ENCODE measurements at places on chromosomes 1 and 21. TPM values are rescaled to one million over a fixed set of nuclear protein-coding genes. Genes with fewer than 3 reads are reported as not detected.
A peak's percentile ranks its signal among the peaks of the same experiment; 100 is the strongest.

TRIM63 gene
- total RNA-seq = not detected

CD55 gene
- 126 TPM for total RNA-seq

CLCA4 gene
- not detected for total RNA-seq

GBP6 gene
- total RNA-seq = 0.12 TPM

KRTAP21-2 gene
- total RNA-seq = not detected

AMY1B gene
- total RNA-seq = not detected

KIF14 gene
- total RNA-seq = 17.2 TPM

- DNase-seq = no peak
Measured at GRCh38 chr1:231166398-231166797, 4.5 kb downstream of the TRIM67 start.

GRCh38 chr1:199515261-199515660 lies 512.2 kb upstream of the NR5A2 start:
- DNase-seq = no peak

- peak; percentile 37 for DNase-seq
Measured at GRCh38 chr1:155910621-155911121, 478 bp downstream of the RIT1 start.

- no peak for DNase-seq
Measured at GRCh38 chr1:15627343-15627988, 10.2 kb downstream of the DDI2 start.

DNA sequence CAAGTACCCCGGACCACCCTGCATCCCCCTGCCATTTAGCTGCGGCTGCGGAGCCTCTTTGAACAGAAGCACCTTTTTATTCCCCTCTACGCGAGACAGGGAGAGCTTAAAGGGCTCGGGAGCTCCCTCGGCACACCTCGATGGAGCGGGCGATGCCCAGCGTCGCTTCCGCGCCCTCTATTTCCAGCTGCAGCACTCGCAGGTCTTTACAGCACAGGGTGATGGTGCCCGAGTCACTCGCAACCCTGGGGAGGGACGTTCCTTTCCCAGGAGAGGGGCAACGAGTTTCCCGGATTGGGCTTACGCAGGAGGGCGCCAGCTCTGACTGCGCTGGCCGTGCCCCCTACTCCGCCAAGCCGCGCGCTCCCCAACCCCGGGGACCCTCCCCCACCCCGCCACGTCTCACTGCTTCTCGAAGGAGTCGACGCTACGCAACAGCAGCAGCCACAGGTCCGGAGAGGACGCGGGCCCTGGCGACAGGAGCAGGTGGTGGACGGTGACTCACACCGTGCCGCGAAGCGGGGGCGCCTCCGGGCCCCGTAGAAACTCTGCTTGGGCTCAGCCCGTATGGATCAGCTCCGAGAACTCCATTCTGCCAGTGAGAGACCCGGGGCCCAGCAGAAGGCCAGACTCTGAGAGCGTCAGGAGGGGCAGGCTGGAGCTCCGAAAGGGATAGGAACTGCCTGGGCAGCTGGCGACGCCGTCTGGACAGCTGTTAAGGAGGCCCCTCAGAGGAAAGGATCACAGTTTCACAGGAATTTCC lies 5.8 kb upstream of the FAM167B start:
- DNase-seq = peak; percentile 64

GRCh38 chr1:38872401-38873026 lies 634 bp downstream of the MYCBP start:
- DNase-seq = no peak

DNA sequence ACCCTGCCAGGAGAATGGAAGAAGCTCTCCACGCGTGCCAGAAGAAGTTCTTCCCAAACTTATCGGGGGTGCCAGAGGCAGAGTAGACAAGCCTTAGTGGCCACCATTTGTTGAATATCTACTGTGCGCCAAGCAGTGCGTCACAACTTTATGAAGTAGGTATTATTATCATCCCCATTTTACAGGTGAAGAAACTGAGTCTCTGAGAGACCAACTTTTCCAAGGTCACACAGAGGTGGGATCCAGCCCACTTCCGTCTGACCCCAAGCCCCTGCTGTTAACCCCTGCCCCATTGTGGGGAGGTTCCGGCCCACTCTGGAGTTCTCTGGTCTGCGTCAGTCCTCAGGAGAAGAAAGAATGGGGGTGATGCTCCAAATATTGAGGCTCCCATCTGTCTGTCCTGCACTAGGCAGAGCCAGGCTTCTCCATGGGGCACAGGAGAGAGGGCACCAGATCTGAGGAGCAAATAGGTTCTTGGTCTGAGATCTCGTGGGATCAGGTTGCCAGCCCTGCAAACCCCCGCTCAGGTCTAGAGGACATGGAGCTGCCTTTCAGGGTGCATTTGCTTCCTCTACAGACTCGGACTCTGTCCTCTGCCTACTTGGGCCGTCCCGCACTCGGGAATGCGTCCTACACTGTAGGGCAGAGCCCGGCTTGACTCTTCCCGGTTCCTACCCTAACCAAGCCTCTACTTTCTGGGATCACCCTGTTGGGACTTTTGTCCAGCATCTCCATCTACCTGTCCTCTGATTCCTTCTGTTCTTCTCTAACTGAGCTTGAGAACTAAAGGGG lies 2.1 kb downstream of the CDK18 start:
- no peak for DNase-seq

DNA sequence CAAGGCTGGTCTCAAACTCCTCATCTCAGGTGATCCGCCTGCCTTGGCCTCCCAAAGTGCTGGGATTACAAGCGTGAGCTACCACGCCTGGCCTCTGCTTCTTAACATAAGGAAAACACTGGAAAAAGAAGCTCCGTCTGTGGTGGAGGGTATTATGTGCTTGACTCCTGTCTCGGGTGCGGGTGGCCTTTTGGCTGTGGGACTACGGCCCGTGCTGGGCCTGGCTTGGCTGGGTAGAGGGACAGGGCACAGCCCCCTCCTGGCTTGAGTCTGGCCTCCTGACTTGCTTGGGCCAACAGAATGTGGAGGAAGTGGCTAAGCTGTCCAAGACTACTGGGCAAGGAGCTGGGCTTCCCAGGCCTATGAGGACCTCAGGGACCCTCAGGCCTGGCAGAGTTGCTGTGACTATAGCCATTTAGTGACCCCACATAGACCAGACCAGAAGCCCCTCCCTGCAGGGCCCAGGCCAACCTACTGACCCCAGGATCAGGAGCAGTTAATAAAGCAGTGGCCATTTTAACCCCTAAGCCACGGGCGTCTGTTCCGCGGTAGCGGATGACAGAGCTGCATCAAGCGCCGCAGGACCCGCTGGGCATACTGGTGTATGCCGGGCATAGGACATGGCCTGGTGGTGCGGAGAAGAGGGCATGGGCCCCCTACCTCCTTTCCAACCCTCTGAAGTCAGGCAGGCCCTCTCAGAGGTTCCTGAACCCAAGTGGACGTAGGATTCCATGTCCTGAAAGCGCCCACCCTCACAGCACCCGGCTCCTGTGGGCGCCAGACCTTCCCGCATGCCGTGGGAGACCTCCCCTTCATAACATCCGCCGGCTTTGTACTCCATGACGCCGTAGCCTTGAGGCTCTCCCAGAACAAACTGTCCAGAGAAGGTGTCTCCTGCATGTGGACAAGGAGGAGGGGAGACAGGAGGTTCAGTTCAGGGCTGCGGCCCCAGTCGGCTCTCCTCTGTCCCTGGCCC lies 4.4 kb downstream of the MORN1 start:
- no peak for DNase-seq

DNA sequence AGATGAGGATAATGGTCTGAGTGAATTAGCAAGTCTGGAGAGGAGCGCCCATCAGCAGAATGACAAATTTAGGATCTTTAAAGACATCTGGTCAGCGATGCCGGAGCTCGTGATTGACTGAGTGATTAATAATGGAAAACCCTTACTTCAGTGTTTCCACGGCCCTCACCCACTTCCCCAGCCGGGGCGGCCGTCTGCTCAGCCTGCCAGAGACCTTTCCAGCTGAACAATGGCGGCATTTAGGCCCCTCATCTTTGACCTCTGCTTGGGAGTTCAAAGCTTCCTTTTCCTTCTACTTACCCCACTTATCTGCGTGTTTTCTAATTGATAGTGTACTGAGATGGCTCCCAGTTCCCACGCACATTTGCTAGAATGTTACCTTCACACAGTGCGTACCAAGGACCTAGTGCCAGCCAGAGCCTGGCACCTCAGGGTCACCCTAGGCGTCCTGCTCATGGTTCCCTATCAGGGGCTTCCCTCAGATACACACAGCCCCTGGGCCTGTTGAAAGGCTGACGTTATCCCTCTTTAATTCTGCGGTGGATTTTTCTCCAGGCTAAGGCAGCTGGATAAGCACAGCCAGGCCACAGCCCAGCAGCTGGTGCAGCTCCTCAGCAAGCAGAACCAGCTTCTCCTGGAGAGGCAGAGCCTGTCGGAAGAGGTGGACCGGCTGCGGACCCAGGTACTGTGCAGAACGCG lies 232.8 kb downstream of the SDCCAG8 start:
- no peak for DNase-seq

DNA sequence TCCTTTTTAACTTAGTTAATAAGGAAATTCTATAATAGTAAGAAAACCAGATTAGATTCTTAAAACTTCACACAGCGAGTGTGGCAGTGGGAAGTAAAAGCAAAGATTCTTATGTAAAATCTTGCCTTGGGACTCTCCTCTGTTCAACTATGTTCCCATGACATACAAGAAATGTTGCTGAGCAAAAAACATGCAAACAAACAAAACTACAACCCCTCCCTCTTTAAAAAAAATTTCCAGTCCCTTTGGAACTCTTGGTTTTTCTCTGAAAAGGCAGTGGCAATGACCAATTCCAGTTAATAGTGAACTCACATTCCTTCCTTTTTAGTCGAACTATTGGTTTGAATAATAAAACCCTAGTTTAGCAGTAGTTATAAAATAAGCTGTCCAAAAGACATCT lies 453.1 kb upstream of the ZRANB2 start:
- DNase-seq = no peak

GRCh38 chr21:14356746-14357145 lies 26.2 kb downstream of the HSPA13 start:
- no peak for DNase-seq

- no peak for DNase-seq
Measured at GRCh38 chr1:66575739-66576138, 41.8 kb downstream of the SGIP1 start.

- no peak for DNase-seq
Measured at GRCh38 chr1:226094451-226094850, 31.9 kb downstream of the H3-3A start.

DNA sequence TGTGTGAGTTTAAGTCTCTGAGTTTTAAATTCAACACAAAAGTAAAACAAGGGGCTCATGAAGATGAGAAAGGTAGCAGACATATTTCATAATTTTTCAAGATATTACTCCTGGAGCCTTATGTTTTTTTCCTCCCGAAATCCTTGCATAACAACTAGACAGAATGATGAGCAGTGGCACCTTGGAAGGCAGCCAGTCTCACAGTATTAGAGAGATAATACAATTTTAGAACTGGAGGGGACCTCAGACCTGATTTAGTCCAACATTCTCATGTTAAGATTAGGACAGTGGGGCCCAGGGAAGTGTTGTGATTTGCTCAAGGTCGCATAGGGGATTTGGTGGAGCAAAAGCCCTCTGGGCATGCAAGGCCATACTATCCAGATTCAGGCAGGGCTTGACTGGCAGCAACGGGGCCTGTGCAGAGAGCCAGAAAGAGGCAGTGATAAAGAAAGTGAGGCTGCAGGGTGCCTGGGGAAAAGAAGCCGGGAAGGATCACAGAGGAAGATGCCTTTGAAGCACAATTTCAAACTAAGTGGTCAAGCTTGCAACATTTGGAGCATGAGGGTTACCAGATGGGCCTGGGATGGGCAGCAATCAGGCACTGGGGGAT lies 31.4 kb upstream of the BCL9 start:
- DNase-seq = no peak

DNA sequence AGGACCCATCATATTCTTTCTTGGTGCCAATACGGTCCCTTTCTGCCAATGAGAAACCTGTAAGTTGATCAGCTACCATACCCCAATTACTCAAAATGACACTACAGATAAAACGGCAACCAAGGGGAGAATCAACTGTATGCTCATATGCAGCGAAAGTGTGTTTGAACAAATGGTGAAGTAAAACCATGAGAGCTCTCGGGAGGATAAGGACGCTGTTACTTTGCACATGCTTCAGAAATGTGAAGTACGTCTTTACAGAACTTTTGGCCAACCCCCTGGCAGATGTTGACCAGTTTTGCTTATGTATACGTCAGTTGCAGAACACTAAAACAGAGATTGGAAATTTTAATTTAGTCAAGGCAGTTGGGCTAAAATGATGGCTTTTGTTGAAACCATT lies 79.6 kb downstream of the PROX1 start:
- DNase-seq = no peak

GRCh38 chr21:46560568-46561444 lies 44.1 kb downstream of the S100B start:
- DNase-seq = no peak

GRCh38 chr1:17587693-17588047 lies 48.2 kb downstream of the ARHGEF10L start:
- DNase-seq = no peak

- DNase-seq = no peak
Measured at GRCh38 chr1:51517361-51518032, 1.6 kb downstream of the EPS15 start.

Measured in Calu3 (cell line).